ENCODE measurements at places on chromosomes 3 and 15.
A peak's percentile ranks its signal among the peaks of the same experiment; 100 is the strongest.

GRCh38 chr3:31772272-31772671, 208.8 kb downstream of the OSBPL10 start:
- DNase-seq: no peak

DNA sequence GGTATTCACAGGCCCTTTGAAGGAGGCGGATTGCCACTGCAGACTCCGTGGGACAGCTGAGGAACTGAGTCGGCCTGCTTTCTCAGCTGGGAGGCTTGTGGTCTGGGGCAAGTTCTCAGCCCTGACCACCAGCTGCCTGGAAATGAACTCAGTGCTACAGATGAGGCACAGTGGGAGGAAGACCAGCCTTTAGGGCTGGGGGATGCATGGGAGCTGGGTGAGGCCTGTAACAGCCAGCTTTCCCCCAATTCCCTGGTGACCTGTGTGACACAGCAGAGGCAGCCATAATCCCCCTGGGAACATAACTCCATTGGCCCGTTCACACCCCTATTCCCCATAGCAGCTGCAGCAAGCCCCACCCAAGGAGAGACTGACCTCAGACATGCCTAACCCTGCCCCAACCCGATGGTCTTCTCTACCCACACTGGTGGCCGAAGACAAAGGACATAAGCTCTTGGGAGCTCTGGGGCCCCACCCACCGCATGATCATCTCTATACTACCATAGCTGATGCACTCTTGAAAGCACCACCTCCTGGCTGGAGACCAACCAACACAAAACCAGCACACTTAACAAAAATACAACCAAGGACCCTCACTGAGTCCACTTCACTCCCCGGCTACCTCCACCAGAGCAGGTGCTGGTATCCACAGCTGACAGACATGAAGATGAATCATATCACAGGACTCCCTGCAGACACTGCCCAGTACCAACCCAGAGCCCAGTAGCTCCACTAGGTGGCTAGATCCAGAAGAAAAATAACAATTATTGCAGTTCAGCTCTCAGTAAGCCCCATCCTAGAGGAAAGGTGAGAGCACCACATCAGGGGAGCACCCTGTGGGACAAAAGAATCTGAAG, 24.9 kb downstream of the ZMAT3 start:
- DNase-seq: no peak

DNA sequence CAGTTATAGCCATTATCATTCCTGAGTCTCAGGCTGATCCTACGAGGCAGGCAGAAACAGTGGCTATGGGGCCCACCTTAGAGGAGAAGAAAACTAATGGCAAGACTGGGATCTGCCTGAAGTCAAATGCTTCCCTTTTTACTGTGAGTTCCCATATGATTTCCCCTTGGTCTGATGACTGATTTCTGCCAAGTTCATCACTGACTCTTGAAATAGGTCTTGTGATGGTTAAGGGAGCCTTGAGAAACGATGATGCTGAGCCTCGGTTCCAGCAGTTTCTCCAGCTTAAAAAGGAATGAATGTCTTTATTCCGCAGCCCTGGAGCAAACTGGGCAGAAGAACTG, 29.4 kb upstream of the LDHAL6B start:
- DNase-seq: peak; percentile 97

- DNase-seq: no peak
Measured at GRCh38 chr3:197104738-197105137, 75.1 kb upstream of the MELTF start.

- no peak for DNase-seq
Measured at GRCh38 chr3:32082721-32083120, 23.7 kb upstream of the GPD1L start.

DNA sequence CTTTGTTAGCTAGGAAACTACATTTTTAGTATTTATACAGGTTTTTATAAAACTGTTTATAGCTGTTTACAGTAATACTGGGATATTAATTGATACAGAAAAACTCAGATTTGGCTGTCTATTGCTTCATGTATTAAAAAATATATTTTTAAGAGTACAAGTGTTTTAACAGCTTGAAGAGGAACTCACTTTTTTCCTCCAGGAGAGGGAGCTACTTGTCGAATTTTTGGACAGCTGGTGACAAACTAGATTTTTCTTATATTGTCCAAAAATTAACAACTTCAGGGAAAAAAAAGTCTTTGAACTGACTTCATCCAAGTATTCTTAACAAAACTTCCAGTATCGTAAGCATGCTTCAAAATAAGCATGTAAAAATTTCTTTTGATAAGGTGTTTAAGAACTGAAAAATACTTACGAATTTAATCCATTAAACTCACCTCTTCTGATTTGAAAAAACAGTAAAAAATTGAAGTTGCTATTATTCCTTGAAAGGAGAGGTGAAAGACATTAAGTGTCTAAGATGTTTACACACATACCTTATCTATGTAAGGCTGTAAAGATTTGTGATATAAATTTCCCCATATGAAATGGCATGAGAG, 4.0 kb downstream of the DIPK2A start:
- peak; percentile 32 for DNase-seq

DNA sequence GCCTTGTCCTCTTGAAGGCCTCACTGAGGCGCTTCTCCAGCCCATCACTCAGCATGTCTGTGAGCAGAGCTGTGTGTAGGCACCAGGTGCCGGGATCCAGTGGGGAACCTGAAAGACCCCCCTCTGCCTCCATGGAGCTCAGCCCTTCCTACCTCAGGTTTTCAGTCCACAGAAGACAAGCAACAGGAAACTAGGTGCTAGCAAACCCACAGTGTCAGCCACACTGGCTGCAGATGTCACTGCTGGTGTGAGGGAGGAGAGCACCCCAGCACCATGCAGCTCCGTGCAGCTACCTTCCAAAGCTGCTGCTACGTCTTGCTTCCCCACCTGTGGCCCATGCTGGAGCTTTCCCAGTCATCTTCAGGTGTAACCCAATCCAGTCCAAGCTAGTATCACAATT, 17.9 kb downstream of the PSTPIP1 start:
- DNase-seq: no peak

DNA sequence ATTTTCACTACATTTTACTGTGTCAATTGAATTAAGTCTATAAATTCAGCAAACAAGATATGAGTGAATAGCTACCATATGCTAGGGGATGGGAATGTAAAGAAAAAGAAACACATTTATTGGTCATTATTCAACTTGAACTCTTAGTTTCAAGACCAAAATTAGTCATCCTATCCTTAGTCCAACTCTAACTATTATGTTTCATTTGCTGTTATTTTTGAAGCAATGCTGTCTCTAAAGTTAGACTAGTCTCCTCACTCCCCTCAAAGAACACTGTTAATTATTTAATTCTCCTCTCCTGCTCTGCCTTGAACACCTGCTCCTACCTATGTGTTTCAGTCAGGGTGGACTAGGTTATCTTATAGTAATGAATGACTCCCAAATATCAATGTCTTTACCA, 920.9 kb downstream of the TUSC7 start:
- no peak for DNase-seq

GRCh38 chr3:176650478-176650877, 546.8 kb downstream of the TBL1XR1 start:
- no peak for DNase-seq

- no peak for DNase-seq
Measured at GRCh38 chr3:177470197-177470941, 273.1 kb upstream of the TBL1XR1 start.

GRCh38 chr3:110420158-110420641, 651.4 kb upstream of the NECTIN3 start:
- no peak for DNase-seq

DNA sequence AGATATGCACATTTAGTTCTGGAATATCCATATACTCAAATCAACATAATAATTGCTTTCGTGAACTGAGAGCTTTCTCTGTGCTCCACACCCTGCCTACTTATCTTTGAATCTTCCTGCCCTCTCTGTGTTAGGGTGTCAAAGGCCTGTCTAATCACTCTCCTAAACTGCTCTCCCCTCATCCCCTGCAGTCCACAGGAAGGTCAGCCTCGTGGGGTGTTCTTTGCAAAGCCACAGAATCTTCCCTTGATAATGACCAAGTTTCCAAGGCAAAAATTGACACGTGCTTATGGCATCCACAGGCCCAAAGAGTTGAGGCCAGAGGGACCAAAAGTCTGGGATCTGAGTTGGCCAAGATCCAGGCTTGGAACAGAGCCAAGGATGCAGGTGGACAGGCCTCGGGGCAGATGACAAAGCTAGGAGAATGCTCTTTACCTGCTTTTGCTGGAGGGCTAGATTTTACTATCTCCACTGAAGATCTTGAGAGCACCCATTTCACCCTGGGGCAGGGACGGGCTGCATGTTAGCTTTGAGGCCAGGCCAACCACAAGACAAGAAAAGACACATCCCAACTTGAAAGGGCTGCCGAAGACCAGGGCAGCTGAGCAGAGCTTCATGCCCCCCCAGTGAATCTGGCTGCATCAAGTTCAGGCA, 20.4 kb downstream of the BHLHE40 start:
- no peak for DNase-seq

- DNase-seq: no peak
Measured at GRCh38 chr3:187920913-187921312, 175.6 kb upstream of the BCL6 start.

DNA sequence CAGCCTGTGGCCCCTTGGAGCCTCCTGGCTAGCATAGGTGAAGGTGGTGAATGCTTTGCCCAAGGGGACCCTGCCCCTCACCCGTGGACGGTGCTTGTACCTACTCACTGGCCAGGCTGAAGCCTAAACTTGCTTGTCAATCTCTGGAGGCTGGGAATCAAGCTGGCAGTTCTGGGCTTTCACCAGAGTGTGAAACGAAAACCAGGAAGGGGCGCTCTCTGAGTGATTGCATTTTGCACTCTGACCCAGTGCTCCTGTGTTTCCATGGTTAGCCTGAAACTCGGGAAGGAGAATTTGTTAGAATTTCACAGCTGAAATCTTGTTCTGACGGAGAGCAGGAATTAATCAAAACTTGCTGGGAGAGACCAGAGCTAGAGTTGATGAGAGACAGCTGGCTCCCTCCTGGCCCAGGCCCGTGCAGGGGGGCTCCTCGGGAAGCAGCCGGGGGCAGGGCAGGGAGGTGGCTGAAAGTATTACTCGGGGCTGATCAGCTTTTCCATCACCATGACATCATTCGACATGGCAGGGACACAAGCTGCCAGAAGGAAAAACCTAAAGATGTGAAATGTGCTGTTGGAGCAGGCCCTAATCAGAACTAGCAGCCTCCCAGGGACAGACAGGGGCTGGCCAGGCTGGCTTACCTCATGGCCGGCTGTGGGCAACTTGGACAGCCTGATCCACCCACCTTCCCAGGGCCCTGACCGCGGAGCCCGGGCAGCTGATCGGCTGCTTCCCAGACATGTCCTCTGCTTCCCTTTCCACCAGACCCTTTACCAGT, 323.6 kb upstream of the CTDSPL start:
- no peak for DNase-seq

DNA sequence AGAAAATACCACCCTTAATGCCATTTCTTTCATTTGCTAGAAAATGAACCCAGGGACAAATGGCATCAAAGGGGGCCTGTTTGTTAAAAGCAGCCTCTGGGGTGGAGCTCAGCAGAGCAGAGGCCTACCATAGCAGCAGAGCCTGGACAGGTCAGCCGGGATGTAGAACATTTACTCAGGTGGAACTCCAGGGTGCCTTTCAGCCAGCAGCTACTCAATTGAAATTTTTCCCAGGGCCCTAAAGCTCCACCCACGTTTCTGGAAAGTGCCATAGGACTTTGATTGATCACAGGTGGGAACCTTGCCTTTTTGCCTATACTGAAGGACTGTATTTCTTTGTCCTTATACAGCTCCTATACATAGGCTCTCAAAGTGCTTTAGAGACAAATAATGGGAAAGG, 74.5 kb upstream of the C15orf61 start:
- no peak for DNase-seq

GRCh38 chr15:78080088-78080460, 2.6 kb upstream of the TBC1D2B start:
- no peak for DNase-seq

DNA sequence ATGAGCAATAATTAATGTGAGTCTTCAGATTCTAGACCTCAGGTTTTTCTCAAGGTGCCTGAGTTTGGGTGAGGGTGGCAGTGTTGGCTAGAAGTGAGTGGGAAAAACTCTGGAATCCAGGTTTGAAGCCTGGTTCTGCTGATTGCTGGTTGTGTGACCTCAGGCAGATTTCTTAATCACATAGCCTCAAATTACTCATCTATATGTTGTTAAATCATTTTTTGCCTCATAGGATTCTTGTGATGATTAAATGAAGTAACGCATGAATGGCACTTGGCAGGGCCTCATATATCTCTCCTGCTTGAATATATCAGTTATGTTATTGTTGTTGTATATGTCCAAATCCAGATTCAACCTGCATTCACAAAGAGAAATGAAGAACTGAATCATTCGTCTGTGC, 60.5 kb downstream of the NR2F2 start:
- DNase-seq: no peak

GRCh38 chr3:55459838-55460237, 27.3 kb downstream of the WNT5A start:
- no peak for DNase-seq

GRCh38 chr3:2765002-2765579, 345.1 kb downstream of the IL5RA start:
- no peak for DNase-seq

DNA sequence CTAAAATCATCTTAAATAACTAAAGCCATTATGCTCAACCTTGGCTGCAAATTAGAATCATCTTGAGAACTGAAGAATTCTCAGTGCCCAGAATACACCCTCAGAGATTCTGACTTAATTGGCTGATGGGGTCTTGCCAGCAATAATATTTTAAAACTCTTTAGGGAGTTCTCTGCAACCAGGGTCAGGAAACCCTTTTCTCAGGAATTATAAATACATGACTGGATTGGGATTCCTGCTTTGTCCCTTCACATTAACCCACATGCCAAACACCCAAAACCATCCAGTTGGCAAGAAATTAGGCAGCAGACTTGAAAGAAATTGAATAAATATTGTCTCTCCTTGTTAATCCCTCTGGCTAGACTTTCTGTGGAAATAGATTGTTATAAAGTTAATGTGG, 482.3 kb upstream of the NECTIN3 start:
- no peak for DNase-seq

- DNase-seq: peak; percentile 59
Measured at GRCh38 chr15:67146875-67147381, 81.5 kb downstream of the SMAD3 start.

- DNase-seq: peak; percentile 50
Measured at GRCh38 chr3:197882586-197882985, 67.4 kb upstream of the RPL35A start.

DNA sequence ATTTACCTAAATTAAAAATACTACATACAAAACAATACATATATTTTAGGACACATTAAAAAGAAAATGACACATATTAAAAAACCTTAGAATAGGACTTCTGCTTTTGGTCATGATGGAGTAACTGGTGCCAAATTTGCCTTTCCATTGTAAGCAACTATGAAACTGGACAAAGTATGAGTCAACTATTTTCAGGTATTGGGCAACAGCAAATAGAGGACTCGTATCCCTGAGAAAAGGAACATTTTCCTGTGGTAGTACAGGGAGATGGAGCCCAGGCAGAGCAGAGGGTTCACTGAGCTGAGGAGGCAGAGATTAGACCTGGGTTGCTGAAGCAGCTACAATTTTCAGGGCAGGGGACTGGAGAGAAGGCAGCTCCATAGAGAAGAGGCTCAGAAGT, 14.7 kb downstream of the CCR1 start:
- peak; percentile 88 for DNase-seq

- DNase-seq: no peak
Measured at GRCh38 chr3:64300790-64301423, 75.6 kb upstream of the PRICKLE2 start.
